ENCODE measurements at places on chromosomes 16 and 17.
A peak's percentile ranks its signal among the peaks of the same experiment; 100 is the strongest.

GRCh38 chr17:55072898-55073297 is 104.3 kb downstream of the STXBP4 start:
- no peak for DNase-seq
- H3K36me3 ChIP-seq = peaks cover 4% of the 10 kb centered on the region
- H3K27ac ChIP-seq = no peak overlapping the region
- no peaks in the 10 kb centered on the region for H3K27me3 ChIP-seq

GRCh38 chr17:41311111-41311510 is 2.0 kb upstream of the KRTAP16-1 start:
- no peak for DNase-seq
- peaks cover 8% of the 10 kb centered on the region for H3K27me3 ChIP-seq
- peaks cover 2% of the 10 kb centered on the region for H3K36me3 ChIP-seq
- peaks cover 35% of the 10 kb centered on the region for H3K4me1 ChIP-seq
- H3K4me3 ChIP-seq = no peak overlapping the region

GRCh38 chr17:66152756-66153155 is 39.2 kb downstream of the CEP112 start:
- no peak overlapping the region for H3K4me3 ChIP-seq
- peaks cover 3% of the 10 kb centered on the region for H3K27me3 ChIP-seq
- no peak overlapping the region for H3K27ac ChIP-seq
- no peak for DNase-seq
- H3K4me1 ChIP-seq = peaks cover 5% of the 10 kb centered on the region

DNA sequence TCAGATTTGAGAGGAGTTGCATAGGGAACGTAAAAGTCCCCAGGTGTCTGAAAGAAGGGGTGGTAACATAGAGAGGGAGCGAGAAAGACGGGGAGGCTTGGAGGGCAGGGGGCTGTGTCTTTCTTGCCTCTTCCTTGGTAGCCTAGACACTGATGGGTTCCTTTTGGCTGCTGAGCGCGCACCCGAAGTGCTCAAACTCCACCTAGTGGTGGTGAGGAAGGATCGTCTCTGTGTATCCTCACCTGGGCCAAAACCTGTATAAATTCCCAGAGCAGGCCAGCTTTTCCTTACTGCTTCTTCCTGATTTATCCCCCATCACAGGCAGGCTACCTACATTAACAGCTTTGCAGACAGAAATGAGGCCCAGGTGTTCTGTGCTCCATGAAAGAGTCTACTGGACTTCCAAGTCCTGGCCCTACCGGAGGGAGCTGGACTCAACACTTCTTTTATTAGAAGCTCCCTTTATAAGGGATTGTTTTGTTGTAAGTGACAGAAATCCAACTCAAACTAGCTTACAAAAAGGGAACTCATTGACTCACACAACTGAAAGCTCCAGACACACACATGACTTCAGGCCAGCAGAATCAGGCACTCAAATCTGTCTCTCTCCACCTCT is 5.5 kb upstream of the SLC25A35 start:
- H3K36me3 ChIP-seq = no peaks in the 10 kb centered on the region
- no peaks in the 10 kb centered on the region for H3K27me3 ChIP-seq
- no peak overlapping the region for H3K4me3 ChIP-seq
- H3K27ac ChIP-seq = peak overlapping the region; percentile 22
- H3K4me1 ChIP-seq = peaks cover 7% of the 10 kb centered on the region

GRCh38 chr17:46827274-46827673 is 8.8 kb upstream of the WNT3 start:
- H3K27me3 ChIP-seq = peaks cover 4% of the 10 kb centered on the region
- H3K4me1 ChIP-seq = peaks cover under 1% of the 10 kb centered on the region
- no peak overlapping the region for H3K4me3 ChIP-seq
- no peak overlapping the region for H3K27ac ChIP-seq
- no peak for DNase-seq

GRCh38 chr17:44012391-44012790 is 2.4 kb downstream of the TMEM101 start:
- no peaks in the 10 kb centered on the region for H3K27me3 ChIP-seq
- H3K36me3 ChIP-seq = peaks cover 9% of the 10 kb centered on the region
- no peak overlapping the region for H3K27ac ChIP-seq
- H3K4me3 ChIP-seq = no peak overlapping the region
- DNase-seq = no peak
- peaks cover 17% of the 10 kb centered on the region for H3K4me1 ChIP-seq

- H3K27me3 ChIP-seq = peaks cover 11% of the 10 kb centered on the region
- no peaks in the 10 kb centered on the region for H3K4me1 ChIP-seq
- no peak for DNase-seq
These were observed 6.7 kb downstream of the FOXL1 start for GRCh38 chr16:86584726-86585721.

DNA sequence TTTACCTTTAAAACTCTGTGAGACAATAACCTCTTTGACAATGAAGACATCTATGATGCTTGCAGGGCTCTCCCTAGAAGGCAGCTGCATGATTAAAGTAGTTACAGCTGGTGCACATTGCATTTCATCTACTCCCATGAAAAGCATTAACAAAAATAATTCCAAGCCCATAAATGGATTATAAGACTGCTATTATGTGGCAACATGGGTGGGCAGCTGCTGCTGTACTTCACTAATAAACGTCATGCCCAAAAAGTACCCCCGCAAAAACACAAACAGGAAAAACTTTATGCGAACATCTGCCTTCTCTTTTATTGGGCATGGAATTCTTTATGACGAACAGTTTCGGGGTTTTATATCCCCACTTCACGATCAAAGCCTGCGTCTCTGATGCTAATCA is 224.9 kb downstream of the CA10 start:
- H3K27ac ChIP-seq = no peak overlapping the region
- DNase-seq = no peak
- H3K4me3 ChIP-seq = no peak overlapping the region
- H3K36me3 ChIP-seq = no peaks in the 10 kb centered on the region
- H3K27me3 ChIP-seq = peaks cover 2% of the 10 kb centered on the region

DNA sequence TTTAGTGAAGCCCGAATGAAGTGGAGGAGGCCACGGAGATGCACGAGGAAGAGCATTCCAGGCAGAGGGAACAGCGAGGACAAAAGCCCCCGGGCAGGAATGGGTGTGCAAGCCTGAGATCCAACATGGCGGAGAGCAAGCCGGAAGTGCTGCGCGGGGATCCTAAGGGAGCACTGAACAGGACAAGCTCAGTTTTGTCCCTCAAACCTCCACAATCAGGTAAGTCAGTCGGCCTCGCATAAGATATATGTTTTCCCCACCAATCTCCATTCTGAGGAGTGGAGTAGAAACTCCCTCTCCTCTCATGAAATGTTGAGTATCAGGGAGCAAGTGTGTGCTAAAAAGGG is 32.9 kb upstream of the USP22 start:
- H3K4me1 ChIP-seq = peaks cover 2% of the 10 kb centered on the region
- no peak for DNase-seq
- no peak overlapping the region for H3K4me3 ChIP-seq
- no peaks in the 10 kb centered on the region for H3K36me3 ChIP-seq
- peaks cover 4% of the 10 kb centered on the region for H3K27me3 ChIP-seq
- no peak overlapping the region for H3K27ac ChIP-seq

- peaks cover 29% of the 10 kb centered on the region for H3K36me3 ChIP-seq
- no peaks in the 10 kb centered on the region for H3K27me3 ChIP-seq
- no peak overlapping the region for H3K27ac ChIP-seq
- no peak overlapping the region for H3K4me3 ChIP-seq
- DNase-seq = no peak
- peaks cover 24% of the 10 kb centered on the region for H3K4me1 ChIP-seq
These were observed 110.7 kb downstream of the RAP1GAP2 start for GRCh38 chr17:2906901-2907300.

GRCh38 chr16:84848986-84849634 is 29.3 kb downstream of the CRISPLD2 start:
- no peak for DNase-seq
- H3K36me3 ChIP-seq = peaks cover 2% of the 10 kb centered on the region
- no peak overlapping the region for H3K27ac ChIP-seq

DNA sequence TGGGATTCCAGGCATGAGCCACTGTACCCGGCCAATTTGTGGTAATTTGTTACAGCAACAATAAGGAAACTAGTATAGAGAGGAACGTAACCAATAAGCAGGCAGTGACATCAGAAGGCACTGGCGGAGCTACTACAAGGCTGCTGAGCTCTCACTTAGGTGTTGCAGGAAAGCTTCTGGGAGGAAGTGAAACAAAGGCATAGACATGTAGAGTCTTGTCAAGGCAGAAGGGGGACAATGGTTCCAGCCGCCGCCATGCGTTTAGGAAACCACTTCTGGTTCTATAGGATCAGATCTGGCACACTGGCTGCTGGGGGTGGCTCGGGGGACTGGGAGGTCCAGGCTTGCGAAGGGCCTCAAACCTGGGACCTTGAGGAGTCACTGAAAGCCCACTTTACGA is 9.4 kb upstream of the CPSF4L start:
- H3K4me1 ChIP-seq = peaks cover 5% of the 10 kb centered on the region
- no peaks in the 10 kb centered on the region for H3K36me3 ChIP-seq
- peak; percentile 15 for DNase-seq
- peak overlapping the region; percentile 43 for H3K4me3 ChIP-seq

DNA sequence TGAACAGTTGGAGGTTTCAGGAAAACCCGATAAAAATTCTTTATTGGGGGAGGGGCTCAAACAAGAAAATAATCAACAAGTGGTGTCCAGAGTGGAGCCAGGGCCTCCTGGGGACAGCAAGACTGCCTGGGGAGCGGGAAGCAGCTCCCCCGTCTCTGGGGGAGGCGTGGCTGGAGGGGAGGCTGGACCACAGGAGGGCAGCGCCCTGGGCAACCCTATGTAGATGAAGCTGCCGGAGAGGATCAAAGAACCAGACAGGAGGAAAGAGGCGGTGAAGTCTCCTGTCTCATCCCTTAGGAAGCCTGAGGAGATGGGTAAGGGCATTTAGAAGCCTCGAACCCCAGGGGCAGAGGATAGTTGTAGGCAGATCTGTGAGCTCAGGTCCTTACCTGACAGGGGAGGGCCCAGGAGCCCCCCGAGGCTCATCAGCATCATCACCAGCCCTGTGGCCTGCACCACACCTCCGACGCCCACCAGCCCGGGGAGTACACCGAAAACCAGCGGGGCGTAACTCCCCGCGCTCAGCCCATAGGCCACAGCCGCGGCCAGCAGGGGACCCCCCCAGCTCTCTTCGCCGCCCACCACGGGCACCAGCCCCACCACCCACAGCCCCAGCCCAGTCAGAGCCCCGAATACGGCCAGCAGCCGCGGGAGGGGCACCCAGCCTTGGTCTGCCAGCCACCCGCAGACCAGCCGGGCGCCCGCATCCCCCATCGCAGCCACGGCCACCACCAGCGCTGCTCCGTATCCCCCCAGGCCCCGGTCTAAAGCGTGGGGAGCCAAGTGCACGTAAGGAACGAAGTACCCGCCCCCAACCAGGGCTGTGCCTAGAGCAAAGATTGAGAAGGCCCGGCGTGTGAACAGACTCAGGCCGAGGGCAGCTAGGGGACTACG is 2.0 kb downstream of the SLC16A11 start:
- H3K4me3 ChIP-seq = peak overlapping the region; percentile 83
- no peaks in the 10 kb centered on the region for H3K27me3 ChIP-seq
- peak overlapping the region; percentile 87 for H3K27ac ChIP-seq
- H3K36me3 ChIP-seq = peaks cover 4% of the 10 kb centered on the region
- peaks cover 32% of the 10 kb centered on the region for H3K4me1 ChIP-seq
- DNase-seq = peak; percentile 20

GRCh38 chr16:79331066-79331465 is 269.5 kb downstream of the MAF start:
- no peak overlapping the region for H3K27ac ChIP-seq
- no peak overlapping the region for H3K4me3 ChIP-seq
- peaks cover 3% of the 10 kb centered on the region for H3K27me3 ChIP-seq

DNA sequence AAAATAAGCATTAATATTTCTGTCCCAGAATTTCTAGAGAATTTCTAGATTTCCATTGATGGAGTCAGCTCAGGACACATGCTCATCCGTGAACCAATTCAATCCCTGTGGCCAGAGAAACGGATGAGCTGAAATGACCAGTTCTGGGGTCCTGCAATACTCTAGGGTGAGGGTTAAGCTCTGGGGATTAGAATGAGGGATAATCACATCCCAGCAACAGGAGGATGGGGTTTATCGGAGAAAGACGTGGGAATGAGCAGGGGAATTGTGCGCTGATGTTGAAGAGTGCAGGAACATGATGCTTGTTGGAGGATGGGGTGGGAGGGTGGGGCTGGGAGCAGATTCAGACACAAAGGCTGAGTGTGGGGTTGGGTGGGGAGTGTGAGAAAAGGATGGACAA is 64.1 kb downstream of the SLC5A11 start:
- no peaks in the 10 kb centered on the region for H3K27me3 ChIP-seq
- DNase-seq = no peak
- peaks cover 3% of the 10 kb centered on the region for H3K4me1 ChIP-seq

DNA sequence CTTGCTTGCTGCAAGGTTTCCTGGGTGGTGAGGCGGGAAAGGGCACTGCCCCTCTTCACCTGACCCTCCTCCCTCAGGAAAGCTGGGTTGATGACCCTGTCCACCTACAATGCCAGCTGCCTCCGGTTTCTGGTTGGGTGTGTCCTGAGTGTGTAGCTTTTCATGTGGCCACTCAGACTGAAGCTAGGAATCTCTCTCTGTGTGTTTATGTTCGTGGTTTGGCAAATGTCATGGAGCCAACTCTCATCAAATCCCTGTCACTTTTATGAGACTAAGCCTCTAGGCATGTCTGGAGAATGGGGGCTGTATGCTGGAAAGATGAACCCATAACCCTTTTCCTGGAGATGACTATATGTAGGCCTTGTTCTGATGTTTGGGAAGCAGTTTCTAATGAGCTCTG is 17.1 kb downstream of the PLEKHG4 start:
- DNase-seq = no peak
- no peak overlapping the region for H3K27ac ChIP-seq
- H3K4me1 ChIP-seq = no peaks in the 10 kb centered on the region
- H3K27me3 ChIP-seq = peaks cover 9% of the 10 kb centered on the region
- no peak overlapping the region for H3K4me3 ChIP-seq

- no peak for DNase-seq
- H3K36me3 ChIP-seq = no peaks in the 10 kb centered on the region
- H3K27me3 ChIP-seq = peaks cover 28% of the 10 kb centered on the region
- H3K4me3 ChIP-seq = no peak overlapping the region
These were observed 1.1 kb downstream of the FOXL1 start for GRCh38 chr16:86579268-86580062.

DNA sequence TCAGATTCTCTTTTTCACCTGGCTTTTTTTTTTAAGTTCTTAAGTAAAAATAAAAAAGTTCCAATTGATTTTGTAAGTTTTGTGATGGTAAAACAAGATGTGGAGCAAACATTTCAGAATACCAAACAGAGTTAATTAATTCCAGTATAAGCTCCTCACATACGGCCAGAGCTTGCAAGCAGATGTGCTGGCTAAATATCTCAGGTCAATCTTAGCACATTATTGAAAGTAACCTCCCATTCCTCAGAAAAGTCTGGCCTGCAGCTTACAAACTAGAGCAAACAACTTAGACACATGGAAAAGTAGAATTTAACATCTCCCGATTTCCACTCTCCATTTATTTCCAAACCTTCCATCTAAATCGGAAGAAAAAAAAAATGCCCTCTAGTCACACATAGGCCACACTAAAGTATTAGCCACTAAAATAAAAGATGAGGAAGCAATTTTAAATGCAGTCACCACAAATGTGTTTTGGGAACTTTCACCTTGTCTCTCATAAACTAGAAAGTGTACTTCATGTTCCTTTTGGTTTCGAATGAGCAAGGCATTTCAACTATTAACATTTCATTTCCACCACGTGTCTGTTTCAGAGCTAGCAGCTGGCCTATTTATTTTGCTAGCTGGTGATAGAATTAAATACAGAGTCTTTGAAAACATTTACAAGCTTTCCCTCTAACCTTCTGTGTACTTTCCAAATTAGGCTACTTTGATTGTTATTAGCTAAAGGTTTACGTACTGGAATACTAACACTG is 143.3 kb downstream of the STX8 start:
- no peaks in the 10 kb centered on the region for H3K27me3 ChIP-seq
- peak overlapping the region; percentile 68 for H3K27ac ChIP-seq
- H3K4me1 ChIP-seq = peaks cover 22% of the 10 kb centered on the region
- peak overlapping the region; percentile 9 for H3K4me3 ChIP-seq
- H3K36me3 ChIP-seq = peaks cover 19% of the 10 kb centered on the region

- DNase-seq = peak; percentile 86
- H3K4me3 ChIP-seq = peak overlapping the region; percentile 53
- no peaks in the 10 kb centered on the region for H3K36me3 ChIP-seq
- no peak overlapping the region for H3K27ac ChIP-seq
These were observed 9.2 kb downstream of the PIGQ start for GRCh38 chr16:578870-579405.

Data from memory B cell (primary cell).